GM13976 (cell line): ENCODE measurements at places on chromosomes 11 and 22.

DNA sequence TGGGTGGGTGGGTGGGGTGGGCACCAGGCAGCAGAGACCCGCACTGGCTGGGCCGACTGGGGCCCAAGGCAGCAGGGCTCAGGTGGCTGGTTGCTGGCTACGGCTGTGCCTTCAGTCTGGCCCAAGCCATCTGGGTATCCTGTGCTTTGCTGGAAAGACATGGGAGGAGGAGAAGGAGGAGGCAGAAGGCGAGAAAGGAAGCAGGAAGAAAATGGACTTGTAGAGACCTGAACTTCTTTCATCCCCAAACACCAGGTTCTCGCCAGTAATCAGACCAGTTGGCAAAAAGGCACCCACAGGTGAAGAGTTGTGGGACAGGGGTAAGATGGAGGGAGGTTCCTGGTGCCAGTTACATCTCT is 78.8 kb downstream of the IGLL1 start:
- DNase-seq: no peak

- DNase-seq: no peak
These were observed 548.0 kb downstream of the ETS1 start for GRCh38 chr11:128039140-128040021.

GRCh38 chr11:126169291-126169690 is 42.2 kb downstream of the RPUSD4 start:
- no peak for DNase-seq

DNA sequence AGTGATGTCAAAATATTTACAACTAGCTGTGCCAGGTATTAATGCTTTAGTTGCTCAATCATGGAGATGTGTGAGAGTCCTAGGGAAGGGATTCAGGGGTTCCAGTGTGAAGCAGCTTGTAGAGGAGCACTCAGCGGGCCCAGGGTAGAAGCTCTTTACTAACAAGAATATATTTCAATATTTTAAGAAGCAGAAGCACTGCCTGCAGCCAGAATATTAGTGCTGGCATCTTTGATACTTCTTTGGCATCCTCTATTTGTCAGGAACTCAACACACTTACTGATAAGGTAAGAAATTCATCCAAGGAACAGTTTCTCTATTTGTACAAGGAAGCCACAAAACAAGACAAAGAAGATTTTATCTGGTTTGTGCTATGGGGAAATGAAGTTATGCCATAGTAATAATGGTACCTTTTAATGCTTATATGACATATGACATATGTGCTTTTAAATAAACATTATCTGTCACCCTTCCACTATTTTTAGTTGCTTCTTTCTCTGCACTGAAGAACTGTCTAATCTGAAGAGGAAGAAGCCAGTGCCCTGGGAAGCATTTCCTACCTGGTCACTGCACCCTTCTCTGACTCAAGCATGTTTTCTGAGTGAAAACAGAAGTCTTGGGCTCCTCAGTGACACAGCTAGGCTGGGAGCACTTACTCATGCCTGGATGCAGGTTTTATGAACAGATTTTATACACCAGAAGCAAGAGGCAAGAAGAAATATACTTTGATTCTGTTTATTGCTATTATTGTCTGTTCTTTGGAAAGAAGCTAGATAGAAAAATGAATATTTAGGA is 388.1 kb upstream of the CCDC90B start:
- DNase-seq: no peak

DNA sequence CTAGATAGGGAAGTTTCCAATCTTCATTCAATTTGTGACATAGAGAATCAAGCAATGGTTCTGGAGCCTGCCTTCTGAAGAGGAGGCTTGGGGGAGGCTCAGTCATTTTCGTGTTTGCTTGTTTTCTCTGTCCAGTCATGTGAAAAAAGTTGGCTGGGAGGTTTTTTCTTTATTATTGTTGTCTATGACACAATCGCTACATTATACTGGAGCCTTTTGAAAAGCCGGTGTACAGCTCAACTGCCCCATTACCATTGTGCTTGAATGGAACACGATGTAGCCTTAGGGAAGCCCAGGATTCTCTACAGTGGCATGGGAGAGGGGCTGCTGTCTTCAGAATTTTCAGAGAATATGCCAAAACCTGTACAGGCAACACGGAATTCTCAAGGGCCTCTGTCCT is 57.9 kb upstream of the NCAM1 start:
- no peak for DNase-seq

- DNase-seq: no peak
These were observed 1.9 kb upstream of the SSTR3 start for GRCh38 chr22:37213941-37214730.

GRCh38 chr11:13143486-13144297 is 133.9 kb upstream of the BMAL1 start:
- DNase-seq: no peak

DNA sequence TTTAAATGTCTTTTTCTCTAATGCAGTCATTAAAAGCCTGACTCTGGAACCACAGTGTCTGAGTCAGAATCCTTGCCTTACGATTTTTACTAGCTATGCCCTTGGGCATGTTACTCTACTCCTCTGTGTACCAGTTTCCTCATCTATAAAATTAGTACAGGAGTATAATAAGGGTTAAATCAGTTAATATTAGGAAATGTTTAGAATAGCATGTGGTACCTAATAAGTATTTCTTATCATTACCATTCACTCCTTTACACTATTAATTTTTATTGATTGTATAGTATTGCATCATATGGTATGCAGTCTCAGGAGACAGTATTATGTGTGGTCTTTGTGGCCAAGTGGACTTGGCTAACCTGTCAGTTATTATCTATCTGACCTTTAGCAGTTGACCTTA is 68.2 kb downstream of the METTL15 start:
- DNase-seq: no peak

DNA sequence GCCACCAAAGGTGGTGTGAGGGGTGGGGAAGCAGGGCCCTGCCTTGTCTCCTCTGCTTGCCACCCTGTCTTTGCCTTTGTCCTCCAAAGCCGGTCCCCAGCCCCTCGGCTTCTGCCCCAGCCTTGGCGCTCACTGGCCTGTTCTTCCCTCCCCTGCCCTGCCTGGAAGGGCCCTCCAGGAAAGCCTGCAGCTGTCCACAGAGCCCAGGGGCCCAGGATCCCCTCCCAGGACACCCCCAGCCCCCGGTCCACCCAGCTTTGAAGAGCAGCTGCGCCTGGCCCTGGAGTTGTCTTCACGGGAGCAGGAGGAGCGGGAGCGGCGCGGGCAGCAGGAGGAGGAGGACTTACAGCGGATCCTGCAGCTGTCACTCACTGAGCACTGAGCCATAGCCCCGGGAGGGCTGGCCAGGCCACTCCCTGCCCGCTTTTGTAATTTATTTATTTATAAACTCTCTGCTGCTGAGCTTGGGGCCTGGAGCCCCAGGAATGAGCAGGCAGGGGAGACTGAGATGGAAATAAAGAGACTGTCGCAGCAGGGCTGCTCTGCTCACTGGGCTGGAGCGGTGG is 1.3 kb upstream of the SSH3 start:
- no peak for DNase-seq

GRCh38 chr11:35151683-35152280 is 12.8 kb downstream of the CD44 start:
- no peak for DNase-seq

DNA sequence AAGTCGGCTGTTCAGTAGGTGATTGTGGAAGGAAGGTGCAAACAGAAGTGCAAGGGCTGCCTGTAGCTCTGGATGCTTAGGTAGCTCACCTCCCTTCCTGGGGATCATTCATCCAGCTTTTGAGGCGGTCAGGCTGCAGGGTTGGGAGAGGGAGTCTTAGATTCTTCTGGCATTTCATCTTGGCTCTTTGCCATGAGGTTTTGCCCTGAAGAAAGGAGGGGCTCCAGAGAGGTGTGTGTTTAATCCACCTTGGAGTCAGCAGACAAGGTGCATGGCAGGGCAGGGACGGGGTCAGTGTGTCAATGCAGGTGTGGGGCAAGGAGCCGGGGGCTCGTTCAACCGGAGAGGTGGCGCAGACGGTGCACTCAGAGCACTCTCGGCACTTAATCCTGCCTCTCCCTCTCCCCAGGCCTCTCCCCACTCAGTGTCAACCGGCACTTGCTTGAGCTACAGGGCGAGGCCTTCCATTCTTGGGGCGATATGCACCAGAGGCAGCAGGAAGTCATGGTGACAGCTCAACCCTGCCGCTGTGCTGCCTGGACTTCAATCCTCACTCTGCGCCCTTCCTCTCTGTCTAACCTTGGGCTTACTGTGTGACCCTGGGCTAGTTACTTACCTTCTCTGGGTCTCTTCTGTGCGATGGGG is 7.2 kb downstream of the ADAMTS15 start:
- no peak for DNase-seq

DNA sequence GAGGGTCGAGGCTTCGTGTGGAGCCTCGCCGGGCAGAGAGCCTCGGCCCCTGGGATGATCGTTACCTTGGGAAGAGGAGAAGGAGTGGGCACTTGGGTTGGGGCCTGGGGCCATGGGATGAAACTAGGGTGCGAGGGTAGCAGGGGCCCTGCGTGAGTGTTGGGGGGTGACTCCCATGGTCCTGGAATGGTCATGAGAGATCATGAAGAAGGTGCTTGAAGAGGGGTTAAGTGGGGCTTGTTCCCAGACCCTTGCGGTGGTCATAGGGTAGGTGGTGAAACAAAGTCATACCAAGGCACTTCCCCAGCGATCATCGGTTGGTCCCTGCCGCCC is 284 bp downstream of the CCS start:
- peak; percentile 38 for DNase-seq

DNA sequence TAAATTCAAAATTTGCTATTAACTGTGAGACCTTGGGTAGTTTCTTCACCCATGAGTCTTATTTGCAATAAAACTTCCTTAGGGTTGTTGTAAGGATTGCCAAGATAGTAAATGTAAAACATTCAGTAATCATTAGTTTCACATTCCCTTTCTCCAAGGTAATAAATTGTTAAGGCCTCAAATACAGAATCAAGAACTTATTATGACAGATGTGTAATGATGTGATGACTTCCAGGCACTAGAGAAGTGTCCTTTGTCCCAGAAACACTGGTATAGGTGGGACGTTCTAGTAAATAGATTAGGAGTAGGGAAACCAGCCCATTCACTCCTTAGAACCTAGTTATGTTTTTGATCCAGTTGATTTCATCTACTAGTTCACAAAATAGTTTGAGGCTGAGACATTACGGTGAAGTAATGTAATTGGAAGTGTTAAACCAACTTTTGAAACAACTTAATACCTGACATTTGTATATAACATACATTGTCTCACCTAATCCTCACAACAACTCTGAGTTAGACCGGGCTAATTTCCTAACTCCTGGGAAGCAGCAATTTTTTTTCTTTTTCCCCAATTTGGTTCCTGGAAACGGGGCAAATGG is 25.5 kb downstream of the CTNND1 start:
- DNase-seq: no peak

DNA sequence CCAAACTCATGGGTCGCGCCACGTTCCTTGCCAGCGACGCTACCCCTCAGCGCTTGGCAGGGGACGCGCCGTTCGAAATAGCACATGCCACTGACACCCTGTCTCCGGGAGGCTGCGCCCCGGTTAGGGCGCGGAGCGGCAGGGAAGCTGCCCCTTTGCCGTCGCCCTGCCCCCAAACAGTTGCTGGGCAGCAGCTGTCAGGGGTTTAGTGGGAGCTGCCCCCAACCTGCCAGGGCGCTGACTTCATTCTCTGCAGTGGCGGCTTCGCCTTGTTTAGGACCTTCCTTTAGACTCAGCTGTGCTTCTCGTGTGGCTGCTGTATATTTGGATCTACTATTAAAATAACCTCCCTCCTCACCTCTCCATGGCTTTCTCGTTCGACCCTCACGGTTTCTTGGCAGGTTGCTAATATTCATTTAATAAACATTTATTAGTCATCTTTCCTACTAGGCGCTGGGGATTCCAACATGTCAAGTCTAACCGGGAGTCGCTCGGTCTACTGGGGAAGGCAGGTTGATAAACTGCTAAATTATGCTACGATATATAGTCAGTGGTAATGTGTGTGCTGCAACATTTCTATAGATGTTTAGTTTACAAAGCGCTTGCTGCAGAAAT is 782 bp downstream of the TMEM109 start:
- DNase-seq: no peak

DNA sequence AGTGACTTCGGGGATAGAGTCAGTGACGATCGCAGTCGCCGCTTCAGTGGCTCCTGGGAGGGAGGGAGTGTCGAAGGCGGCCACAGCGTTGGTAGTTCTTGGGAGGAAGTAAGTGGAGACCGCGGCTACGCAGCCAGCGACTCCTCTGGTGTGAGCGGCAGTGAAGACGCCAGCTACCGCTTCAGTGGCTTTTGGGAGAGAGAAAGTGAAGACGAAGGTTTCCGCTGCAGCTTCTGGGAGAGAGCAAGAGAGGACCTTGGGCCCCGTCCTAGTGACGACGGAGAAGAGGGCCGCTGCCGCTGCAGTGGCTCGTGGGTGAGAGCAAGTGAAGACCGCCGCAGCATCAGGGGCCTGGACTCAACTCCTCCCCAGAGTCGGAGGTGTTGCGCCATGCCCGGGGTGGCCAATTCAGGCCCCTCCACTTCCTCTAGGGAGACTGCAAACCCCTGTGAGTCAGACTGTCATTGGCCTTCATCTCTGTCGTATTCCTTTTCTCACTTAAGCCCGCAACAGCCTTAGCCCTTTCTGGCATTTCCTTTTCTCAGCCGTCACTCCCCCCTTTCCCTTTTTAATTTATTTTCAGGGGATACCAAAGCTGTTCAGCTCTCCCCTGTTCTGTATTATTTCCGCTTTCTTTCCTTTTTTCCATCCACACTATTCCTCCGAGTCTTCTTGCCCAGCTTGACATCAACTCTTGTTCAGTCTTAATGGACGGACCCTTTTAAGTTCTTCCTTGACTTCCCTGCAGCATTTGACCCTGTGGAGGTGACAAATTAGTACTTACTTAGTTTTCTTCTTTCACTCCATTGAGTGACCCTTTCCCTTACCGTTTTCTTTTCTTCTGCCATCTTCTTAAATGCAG is 1.0 kb downstream of the ANKRD42 start:
- DNase-seq: peak; percentile 74

- peak; percentile 72 for DNase-seq
These were observed 84.9 kb downstream of the CTTN start for GRCh38 chr11:70483077-70483861.

DNA sequence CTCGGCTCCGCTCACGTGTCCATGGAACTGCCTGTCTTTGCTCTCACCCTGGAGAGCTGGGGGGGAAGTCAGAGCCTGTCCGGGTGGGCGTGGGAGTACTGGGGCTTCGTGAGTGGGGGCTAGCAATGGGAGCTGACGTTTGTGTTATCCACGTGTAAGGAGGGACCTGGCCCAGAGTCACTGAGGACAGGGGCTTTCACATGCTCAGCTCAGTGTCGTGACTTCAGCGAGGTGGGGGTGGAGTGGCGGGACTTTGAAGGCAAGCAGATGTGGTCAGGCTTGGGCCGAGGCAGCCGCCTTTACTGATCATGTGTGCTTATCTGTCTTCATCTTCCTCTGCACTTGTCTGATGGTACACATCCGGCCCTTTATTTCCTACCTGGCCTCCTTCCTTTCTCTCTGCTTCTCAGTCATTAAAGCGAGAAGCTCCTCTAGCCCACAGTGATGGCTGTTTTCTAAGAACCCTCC is 113.1 kb upstream of the NNMT start:
- no peak for DNase-seq

DNA sequence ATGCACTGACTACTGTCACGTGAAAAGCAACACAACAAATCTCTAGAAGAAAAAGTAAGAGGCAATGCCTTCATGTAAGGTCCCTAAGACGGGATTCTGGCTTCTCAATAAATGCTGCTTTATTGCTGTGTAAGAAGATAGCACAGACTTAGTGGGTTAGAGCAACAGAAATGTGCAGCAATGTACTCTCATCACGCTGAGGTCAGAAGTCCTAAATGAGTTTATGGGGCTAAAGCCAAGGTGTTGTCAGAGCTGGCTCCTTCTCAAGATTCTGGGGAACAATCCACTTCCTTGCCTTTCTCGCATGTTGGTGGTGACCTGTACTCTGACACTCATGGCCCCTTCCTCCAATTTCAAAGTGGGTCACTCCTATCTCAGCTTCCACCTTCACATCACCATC is 93.4 kb downstream of the SHANK2 start:
- no peak for DNase-seq
